T-helper 1 cell (primary cell): ENCODE measurements at places on chromosomes 5 and 9.

- DNase-seq, result peak; percentile 42
Observed at GRCh38 chr5:127313847-127314473, 23.4 kb downstream of the MEGF10 start.

DNA sequence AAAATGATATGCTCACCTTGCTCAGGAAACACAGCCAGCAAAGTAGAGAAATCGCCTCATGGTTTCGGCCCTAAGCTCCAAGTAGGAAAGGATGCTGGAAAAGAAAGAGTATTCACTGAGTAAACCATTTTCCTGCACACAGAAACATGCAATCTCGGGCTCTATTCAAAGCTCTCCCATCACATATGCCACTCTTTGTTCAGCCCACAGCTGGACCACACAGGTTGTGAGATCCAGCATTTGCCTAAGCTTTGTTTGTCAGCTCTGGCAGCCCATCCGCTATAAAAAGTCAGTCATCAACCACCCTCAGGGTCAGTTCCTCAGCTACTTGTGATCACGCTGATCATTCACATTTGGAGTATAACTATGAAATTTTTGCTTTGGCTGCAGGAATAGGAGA is 96.5 kb upstream of the SMARCA2 start:
- no peak for DNase-seq

DNA sequence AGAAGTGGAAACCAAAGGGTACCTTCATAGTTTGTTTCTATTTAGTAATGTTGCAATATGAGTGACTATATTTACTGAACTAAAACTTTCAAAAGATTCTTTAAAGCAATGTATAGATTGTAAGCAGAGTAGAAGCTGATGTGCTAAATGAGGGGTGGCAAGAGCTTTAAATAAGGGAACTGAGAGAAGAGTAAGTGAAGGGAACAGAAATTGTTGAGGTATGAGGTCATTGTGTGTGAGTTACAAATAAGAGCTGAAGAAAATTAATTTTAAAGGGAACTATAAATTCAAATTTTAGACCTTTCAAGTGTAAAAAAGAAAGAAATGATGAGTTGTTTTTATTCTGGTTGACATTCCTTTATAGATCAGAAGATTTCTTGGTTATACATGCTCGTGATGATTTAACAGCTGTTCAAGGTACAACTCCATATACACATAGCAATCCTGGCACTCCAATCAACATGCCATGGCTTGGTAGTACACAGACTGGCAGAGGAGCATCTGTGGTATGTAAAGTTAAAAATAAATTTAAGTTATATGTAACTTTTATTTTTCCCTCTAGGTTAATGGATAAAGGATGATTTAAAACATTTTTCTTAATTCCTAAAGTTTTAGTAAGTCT is 135.1 kb upstream of the TNFAIP8 start:
- no peak for DNase-seq

DNA sequence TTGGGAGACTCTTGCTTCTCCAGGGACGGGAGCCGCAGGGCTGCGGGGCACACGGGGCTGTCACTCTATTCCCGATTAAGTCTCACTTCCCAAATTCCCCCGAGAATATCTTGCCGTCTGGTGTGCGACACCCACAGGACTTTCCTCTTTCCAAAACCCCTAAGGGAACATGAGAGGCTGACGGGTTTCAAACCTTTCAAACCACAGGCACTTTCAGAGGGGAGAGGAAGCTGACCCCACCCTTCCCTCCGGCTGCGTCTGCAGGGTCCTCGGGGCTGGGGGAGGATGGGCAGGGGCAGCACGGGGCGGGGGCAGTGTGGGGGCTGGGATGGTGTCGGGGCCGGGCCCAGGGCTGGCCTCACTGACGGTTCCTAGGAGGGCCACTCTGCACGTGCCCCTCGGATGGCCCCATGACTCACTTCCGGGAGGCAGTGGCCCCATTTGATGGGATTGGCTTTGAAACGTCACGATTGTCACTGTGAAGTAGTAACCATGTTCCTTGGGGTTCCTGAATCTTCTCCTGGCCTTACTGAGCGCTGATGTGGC is 38.2 kb downstream of the SLC9A3 start:
- DNase-seq, result peak; percentile 31

DNA sequence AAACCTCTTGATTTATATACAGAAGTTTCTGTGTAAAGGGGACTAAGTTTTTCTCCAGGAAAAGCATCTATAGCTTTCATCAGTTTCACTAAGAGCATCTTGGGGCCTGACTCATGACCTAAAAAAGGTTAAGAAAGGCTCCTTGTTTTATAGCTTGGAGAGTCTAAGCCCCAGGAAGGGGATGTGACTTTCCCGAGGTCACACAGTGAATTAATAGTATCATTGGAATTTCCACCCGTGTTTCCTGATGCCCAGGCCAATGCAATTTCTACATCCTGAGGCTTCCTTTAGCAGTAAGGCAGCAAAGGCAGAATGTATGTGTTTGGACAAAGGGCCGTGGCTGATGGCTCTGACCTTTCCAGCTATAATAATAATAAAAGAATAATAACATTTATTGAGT is 8.6 kb downstream of the MORN5 start:
- DNase-seq, result no peak

DNA sequence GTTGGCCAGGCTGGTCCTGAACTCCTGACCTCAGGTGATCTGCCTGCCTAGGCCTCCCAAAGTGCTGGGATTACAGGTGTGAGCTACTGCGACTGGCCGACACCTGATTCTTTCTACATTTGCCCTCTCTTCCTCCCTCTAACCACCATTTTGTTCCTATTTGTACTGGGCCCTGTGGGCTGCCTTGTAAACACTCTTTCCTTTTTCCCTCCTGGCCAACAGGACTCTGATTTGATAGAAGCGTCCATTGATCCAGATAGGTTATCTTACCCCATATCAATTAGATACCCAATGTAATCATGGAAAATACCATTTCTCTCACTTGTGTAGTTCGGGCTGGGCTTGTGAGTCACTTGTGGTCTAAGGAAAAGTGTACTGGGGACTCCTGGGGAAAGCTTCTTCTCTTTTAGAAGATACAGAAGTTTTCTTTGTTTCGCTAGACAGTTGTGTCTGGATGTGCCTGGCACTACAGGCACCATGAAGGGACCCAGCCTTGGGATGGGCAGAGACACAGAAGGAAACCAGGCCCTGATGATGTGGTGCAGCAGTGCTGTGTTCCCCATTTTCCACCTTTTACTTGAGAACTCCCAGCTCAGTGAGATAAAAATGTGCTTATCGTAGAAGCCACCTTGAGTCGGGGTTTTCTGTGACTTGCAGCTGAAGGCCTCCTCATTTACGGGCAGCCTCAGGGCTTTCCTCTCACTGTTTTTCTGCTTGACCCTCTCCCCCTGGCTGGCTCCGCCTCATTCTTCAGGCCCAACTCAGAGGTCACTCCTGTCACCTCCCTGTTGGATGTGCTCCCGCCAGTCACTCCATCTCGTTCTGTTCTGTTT is 32.8 kb upstream of the CPEB4 start:
- no peak for DNase-seq

GRCh38 chr5:76402251-76402885 is 717 bp upstream of the IQGAP2 start:
- peak; percentile 79 for DNase-seq

DNA sequence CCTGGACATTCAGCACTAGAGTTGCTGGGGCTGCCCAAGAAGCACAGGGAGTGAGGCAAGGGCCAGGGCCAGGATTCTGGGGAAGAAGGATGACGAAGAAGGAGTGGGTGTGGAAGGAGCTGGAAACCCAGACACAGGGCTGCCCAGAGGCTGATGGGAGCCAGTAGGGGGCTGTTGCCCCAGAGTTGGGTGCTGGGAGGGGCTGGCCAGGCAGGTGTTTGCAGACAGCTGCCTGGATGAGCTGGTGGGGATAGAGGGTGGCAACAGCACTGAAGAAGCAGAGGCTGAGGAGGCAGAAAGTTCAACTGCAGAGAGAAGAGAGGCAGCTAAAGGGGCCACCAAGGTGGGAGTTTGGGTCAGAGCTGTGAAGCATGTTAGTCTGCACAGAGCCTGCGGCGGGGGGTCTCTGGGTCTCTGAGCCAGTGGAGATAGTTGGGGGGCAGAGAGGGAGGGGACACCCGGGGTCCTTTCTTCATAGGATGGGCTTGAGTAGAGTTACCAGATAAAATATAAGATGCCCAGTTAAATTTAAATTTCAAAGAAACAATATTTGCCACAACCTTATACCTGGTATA is 2.5 kb upstream of the AQP7 start:
- DNase-seq, result no peak

DNA sequence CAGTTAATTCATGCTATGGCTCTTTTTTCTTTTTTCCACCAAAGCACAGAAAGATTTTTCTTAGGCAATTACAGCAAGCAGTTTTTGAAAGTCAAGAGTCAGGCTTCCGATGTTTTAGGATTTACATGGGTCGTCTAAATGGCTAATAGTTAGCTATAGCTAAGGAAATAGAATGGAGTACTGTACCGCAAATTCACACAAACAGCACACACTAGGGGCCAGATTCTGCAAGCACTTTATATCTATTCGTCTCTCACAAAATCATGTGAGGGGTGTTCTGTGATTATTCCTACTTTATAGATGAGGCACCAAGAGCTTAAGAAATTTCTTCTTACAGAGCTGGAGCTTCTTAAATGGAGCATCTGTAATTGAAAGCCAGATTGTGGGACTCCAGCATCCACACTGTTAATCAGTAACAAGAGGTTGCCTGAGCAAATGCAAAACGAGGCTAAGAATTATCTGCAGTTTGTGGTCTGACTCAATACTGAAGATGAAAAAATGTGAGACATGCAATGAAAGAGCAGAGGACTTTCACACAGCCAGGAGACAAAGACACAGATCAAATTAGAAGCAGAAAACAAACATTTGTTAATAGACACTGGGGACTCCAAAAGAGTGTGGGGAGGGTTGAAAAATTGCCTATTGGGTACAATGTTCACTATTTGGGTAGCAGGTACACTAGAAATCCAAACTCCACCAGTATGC is 62.7 kb upstream of the CTXN3 start:
- DNase-seq, result no peak

GRCh38 chr5:172678902-172679301 is 37.8 kb downstream of the NEURL1B start:
- DNase-seq, result no peak

DNA sequence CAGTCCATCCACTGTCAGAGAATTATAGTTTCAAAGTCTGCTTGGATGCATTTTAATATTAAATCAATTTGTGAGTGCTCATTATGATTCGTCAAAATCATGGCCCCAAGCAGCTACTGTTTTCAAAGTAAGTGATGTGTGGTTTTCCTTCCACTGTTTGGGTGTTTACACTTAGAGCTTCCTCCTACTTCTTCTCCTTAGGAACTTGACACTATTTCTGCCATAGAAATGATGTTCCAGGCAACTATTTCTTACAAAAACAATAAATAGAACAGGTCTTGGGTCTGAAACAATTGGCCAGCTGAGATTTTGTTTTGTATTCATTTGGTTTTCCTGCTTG is 132.8 kb upstream of the RAI14 start:
- no peak for DNase-seq

DNA sequence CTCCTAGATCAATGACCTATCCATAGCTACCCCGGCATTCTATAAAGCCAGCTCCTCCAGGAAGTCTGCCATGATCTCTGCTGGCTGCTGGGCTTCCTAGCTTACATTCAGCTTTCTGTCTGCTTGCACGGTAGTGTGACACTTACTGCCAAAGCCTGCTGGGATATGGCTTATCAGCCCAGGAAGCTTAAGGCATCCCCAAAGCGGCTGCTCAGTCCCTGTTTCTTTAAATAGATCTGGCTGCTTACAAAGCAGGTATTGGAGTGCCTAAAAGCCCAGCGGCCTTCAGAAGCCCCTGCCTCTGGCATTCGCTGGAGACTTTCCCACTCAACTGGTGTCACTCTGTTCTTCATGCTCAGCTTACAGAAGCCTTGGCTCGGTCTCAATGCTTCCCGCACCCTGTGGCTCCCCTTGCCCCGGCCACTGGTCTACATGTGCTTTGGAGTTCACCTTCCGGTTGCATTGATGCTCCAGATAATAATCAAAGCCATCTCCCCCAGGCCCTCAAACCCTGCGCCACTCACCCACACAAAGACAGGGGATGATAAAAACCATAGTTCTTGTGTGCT is 31.3 kb upstream of the STRBP start:
- DNase-seq, result no peak

GRCh38 chr9:71058660-71059059 is 62.8 kb downstream of the TRPM3 start:
- no peak for DNase-seq

DNA sequence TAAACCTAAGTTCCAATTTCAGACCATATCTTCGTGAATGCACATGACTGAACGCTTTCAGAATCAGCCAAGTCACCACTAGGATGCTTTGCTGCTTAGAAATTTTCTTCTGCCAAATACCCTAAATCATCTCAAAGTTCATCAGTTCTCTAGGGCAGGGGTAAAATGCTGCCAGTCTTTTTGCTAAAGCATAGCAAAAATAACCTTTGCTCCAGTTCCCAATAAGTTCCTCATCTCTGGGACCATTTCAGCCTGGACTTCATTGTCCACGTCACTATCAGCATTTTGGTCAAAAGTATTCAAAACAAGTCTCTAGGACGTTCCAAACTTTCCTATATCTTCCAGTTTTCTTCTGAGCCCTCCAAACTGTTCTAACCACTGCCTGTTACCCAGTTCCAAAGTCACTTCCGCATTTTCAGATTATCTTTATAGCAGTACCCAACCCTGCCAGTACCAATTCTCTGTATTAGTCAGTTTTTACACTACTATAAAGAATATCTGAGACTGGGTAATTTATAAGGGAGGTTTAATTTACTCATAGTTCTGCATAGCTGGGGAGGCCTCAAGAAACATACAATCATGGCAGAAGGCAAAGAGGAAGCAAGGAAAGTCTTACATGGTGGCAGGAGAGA is 74.8 kb downstream of the NR3C1 start:
- no peak for DNase-seq

DNA sequence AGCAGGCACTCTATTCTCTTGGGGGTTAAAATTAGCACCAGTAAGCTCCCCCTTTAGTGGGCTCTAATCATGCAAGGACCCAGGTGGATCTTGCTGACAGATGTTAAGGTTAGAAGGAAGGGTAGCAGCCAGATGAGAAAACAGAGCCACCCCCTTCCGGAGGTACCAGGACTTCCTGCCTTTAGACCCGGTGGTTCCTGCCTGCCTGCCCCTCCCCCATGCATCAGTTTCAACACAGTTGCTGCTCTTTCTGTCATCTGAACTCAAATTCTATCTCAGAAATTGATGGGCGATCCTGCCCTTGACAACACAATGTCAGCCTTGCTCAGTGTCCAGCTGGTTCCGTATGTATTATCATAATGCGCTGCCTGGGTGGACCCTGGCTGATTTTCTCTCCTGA is 287.3 kb downstream of the EBF1 start:
- DNase-seq, result peak; percentile 17

GRCh38 chr5:7615566-7616061 is 219.7 kb downstream of the ADCY2 start:
- no peak for DNase-seq

DNA sequence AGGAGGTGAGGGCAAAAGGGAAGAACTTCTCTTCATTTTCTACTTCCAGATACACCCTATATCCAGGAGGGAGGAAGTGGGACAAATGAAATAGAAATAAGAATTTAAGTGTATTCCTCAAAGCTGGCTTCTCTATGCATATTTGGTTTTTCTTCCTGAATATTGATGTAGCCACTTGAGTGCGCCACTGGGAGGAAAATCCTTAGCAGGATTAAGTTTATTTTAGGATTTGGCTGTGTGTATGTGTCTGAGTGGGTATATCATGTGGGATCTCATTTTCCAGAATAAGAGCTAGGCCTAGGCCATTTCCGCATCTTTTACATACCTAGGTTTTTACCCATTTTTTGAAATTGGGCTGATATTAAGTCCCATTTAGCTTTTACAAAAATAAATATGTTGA is 42.5 kb downstream of the MAP1B start:
- DNase-seq, result no peak
